ENCODE measurements at places on chromosomes 11 and 22.

GRCh38 chr11:8194956-8195355, 26.1 kb upstream of the RIC3 start:
- DNase-seq = no peak

DNA sequence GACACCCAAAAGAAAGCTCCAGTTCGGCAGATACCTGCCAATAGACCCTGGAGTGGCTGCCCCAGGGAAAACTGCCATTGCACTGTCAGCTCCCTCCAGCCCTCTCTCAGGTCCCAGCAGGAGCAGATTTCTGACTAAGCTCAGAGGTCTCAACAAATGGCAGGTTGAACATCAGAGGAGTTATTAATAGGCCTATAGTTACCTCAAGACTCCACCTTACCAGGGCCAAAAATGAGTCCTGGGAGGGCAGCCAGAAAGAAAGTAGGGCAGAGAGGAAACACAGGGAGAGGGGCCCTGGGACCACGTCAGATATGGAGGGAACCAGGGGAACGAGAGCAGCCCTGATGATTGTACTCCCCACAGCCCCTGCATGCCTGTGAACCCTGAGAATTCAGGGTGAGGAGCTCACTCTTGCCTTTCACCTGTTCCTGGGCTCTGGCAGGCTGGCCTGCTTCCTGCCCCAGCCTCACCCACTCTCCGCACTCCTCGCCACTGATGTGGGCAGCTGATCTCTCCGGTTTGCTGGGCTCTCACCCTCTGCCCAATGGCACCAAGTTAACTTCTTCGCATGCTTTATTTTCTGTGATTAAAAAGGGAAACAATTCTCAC, 4.3 kb upstream of the RGL4 start:
- DNase-seq = no peak

DNA sequence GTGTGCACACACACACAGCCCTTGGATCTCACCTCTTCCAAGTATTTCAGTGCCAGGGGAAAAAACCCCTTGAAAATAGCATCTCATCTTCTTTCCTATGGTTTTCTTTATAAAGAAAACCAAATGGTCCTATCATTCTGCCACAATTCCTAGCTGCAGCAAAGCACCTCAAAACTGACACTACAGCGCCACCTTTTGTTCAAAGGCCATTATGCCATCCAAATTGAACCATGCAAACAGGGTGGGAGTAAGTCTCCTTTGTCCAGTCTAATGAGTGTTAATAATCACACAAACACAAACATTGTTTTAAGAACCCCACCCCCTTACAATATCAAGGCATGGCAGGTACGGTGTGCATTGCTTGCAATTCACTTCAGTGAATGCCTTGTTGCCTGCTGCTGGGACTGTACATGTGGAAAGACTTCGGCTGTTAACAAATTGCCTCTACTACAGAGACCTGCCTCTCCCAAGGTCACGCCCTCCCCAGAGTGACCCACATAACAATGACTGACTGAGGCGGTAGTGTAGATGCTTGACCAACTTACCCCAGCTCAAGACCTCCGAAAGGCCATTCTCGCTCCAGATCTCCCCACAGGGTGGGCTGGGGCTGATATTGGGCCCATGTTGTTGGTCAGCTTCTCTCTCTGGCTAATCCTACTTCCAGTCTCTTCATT, 31.7 kb downstream of the FAM181B start:
- DNase-seq = no peak

GRCh38 chr11:128891913-128892398, 800 bp downstream of the KCNJ5 start:
- DNase-seq = no peak

GRCh38 chr22:19994851-19995610, 21.6 kb downstream of the ARVCF start:
- DNase-seq = no peak

- no peak for DNase-seq
Observed at GRCh38 chr11:59802639-59803176, 7.9 kb downstream of the MRPL16 start.

DNA sequence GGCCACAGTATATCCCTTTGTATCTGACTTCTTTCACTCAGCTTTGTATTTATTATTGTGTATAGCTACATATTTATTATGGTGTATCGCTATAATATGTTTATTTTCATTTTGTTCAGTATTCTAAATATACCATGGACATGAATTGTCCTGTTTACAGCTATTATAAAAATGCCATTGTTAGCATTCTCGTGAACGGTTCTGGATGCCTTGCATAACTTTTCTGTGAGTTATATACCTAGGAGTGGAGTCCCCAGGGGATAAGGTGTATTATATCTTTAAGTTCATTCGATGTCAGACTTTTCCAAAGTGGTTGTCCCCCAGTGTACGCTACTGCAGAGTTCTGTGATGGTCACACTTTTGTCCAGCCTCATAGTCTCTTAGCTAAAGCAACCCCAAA, 301.7 kb downstream of the TMEM135 start:
- no peak for DNase-seq

DNA sequence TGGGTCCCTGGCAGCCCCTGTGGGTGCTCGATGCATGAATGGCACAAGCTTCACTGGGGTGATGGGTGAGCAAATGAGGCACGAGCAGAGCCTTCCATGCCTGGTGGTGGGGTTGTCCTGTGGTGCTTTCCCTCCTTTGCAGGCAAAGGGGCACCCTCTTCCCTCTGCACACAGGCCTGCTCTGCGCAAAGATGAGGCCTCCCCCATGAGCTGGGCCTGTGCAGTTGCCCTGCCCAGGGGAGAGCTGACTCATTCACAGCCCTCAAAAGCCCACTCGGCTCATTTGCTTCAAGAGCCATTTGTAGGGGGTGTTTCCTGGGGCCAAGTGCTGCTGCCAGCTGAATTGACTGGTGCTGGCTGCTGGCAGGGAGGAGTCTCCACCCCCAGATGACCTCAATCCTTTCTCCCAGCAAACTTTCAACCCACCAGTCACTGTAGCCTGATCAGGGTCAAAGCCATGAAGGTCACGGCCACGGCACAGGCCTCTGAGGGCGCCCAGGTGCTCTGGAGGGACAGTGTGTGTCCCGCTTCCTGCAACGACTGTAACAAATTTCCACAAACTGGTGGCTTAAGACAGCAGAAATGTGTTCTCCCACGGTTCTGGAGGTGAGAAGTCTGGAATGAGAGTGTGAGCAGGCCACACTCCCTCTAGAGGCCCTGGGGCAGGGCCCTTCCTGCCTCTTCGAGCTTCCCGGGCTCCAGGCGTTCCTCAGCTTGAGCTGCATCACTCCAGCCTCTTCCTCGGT, 48.8 kb upstream of the ANO1 start:
- DNase-seq = no peak

DNA sequence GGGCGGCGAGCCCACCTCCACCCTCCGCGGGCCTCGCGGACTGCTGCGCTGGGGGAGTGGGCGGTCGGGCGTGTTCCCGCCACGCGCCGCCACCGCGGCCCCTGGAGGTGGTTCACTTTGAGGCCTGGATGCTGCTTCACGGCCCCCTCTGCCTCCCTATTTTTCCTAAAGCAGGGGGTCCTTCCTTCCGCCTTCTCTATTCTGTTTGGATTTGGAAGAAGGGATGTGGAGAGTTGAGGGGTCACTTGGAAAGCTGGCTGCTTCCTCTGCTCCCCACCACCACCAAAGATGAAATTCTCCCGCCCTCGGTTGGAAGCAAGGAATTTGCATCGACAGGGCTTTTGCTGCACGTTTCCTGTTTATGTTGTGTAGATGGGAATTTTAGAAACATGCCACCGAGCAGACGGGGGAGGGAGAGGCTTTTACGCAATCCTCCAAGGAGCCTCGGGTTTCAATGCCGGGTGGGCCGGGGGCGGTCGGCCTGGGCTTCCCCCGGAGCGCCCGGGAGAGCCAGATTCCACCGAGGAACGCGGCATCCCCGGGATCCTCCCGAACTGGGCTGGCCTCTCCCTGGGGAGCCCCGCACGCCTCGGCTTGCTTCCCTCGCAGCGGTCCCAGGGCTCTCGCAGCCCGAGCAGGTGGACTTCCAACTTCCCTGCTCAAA, 403 bp upstream of the SBF2 start:
- DNase-seq = no peak

DNA sequence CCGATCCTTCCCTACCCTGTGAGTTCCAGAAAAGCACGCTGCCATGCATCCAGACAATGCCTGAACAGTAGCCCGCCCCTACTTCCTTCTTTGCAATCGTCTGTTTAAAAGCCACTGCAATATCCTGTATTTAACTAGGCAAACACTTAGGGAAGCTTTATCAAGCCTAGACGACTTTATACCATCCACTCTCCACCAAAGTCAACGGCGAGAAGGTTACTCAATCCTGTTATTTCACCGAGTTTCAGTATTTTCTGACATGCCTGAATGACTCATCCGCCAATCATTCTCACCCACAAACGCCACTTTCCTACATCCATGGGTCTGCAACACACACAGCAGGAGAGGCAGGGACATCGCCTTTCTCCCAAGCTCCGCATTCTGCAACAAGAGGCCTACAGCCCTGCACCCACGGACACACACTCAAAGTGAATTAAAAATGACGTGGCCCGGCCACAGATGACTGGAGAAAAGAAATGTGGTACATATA, 9.3 kb downstream of the CELSR1 start:
- DNase-seq = no peak

- no peak for DNase-seq
Observed at GRCh38 chr11:95556342-95557163, 233.0 kb downstream of the FAM76B start.

GRCh38 chr11:38438091-38438490, 1840.1 kb upstream of the RAG2 start:
- no peak for DNase-seq

GRCh38 chr11:27358296-27358695, 4.7 kb downstream of the CCDC34 start:
- no peak for DNase-seq

DNA sequence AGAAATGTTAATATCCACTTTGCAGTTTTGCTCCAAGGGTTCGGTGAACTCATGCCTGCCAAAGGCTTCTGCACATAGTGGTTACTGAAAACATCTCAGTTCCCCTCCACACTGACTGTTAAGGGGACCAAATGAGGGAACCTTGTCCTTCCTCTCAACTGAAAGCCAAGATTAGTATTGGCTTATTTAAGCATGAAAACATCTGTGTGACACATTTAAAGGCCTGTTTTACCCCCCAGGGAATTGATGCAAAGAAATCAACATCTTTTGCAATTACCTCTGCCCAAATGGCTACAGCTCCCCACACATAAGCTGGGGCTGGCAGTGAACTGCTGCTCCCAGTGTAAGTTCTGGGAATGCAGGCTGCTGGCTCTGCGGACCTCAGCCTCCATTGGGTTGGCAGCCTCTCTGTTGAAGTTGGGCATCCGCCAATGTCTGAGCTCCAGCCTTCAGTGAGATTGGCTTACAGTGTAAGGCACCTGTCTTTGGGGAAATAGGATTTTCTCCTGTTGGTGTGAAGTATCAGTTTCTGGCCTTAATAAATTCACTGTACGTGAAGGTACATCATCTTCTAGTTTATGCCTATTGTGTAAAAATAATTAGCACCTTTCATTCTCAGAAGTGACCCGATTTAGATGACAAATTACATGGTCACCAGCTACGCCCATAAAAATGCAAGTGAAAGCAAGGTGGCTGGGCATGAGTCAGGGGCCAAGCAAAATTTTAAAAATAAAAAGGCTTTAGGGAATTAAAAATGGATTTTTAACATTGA, 213.4 kb upstream of the SYN3 start:
- DNase-seq = no peak

DNA sequence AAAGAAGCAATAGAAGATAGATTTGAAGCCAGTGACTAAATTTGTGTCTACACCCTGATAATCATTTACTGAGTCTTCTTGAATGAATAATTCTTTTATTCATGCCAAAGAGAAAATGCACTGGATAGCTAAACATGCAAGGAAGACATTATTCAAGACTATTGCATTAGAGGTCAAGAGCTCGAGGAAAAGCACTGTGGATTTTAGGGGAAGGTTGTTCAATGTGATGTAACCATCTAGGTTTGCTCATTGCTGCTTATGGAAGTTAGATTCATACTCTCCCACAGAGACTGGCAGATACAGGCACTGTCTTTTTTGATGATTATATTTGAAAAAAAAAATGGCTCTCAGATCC, 682.1 kb downstream of the KCNA4 start:
- no peak for DNase-seq

GRCh38 chr22:44793506-44794172, 41.3 kb downstream of the ARHGAP8 start:
- DNase-seq = no peak

GRCh38 chr22:50035131-50035881, 22.7 kb upstream of the IL17REL start:
- no peak for DNase-seq

DNA sequence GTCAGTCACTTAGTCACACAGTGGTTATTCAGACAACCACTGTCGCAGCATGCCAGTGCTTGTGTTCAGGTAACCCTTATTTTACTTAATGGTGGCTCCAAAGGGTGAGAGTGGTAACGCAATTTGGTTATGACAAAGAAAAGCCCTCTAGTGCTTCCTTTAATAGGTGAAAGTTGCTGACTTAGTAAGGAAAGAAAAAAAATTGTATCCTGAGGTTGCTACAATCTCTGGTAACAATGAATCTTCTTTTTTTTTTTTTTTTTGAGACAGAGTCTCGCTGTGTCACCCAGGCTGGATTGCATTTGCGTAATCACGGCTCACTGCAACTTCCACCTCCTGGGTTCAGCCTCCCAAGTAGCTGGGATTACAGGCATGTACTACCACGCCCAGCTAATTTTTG, 64.5 kb downstream of the C11orf91 start:
- no peak for DNase-seq

DNA sequence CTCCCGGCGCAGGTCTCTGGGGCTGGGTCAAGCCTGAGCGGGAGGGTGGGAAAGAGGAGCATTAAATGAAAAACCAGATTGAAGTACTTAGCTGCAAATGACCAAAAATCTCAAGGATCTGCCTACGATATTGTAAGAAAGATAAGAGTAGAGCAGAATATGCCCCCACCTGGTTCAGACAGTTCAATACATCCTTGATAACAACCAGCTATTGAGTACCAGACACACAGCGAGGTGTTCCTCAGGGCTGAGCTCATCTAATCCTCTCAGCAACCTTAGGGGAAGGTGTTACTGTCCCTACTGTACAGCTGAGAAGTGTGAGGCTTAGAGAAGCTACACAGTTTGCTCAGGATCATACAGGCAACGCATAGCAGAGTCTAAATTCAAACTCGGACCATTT, 27.4 kb upstream of the HMGXB4 start:
- DNase-seq = no peak
